Pulmonary artery endothelial cell (primary cell): ENCODE measurements at places on chromosomes 3 and 15. TPM values are rescaled to one million over a fixed set of nuclear protein-coding genes. Genes with fewer than 3 reads are reported as not detected.

DNA sequence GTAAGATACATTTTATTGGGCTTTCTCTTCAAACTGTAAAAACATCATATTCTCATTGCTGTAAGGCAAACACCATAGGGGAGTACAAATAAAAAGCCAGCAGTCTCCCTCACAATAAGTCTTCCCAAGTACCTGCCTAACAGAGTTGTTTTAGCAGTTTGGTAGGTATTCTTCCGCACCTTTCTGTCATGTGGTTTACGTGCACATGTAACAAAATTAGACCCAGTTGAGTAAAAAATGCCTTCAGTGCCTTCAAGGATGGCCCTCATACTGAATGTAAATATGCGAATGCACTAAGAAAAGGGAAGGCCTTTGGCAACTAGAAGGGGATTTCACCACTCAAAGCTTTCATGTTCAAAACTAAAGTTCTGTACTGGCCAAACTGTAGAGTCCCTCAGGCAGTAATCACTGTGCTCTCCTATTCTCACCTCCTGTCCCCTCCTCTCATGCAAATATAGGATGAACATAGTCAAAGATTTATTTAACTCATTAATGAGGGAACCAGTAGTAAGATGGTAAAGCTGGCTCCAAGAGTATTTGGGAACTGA, 26.4 kb downstream of the USP3 start:
- DNase-seq: no peak

GRCh38 chr15:99957642-99958013, 224.4 kb upstream of the LYSMD4 start:
- no peak for DNase-seq

GRCh38 chr15:68536331-68537095, 42.3 kb upstream of the CORO2B start:
- DNase-seq: no peak

GRCh38 chr3:144181062-144181461, 209.4 kb downstream of the DIPK2A start:
- no peak for DNase-seq

DNA sequence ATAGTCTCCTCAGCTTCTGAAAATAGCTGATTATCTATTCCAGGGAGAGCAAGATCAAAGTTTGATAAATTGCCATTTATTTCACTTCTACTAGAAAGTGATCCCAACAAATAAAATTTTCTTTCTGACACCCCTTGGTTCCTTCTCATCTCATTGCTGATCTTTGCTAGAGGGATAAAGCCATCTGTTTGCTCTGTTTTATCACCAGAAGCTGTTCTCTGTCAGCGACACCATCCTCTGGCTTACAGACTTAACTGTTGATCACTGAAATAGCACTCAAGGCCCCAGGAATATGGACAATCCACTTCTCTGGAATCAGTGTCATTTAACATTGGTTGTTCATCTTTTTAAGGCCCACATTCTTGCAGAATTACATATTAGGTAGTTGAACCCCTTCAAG, 219.0 kb downstream of the LSAMP start:
- DNase-seq: no peak

GRCh38 chr15:71182522-71182921, 67.3 kb downstream of the THSD4 start:
- no peak for DNase-seq

- no peak for DNase-seq
Observed at GRCh38 chr3:15576475-15576874, 24.9 kb downstream of the HACL1 start.

GRCh38 chr3:9397906-9398699, 688 bp downstream of the SETD5 start:
- DNase-seq: no peak

DNA sequence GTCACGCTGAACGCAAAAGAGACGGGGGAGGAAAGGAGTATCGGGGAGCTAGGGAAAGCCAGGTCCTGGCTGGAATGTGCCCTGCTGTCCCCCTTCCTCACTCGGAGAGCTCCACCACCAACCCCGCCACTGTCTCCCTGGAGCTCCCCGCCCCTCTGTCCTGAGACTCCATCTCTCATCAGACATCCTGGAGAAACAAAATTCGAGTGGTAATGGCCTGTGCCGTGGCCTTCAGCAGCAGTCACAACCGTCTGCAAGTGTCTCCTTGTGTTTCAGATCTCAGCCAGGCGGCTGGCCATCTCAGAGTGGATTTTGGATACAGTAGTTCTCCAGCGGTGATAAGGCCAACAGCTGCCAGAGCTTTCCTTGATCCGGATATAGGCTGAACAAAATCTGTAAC, 76.9 kb downstream of the OCA2 start:
- DNase-seq: no peak

- DNase-seq: no peak
Observed at GRCh38 chr15:77002436-77002835, 7.5 kb downstream of the PSTPIP1 start.

GRCh38 chr15:50256188-50257041, 9.1 kb downstream of the HDC start:
- no peak for DNase-seq

DNA sequence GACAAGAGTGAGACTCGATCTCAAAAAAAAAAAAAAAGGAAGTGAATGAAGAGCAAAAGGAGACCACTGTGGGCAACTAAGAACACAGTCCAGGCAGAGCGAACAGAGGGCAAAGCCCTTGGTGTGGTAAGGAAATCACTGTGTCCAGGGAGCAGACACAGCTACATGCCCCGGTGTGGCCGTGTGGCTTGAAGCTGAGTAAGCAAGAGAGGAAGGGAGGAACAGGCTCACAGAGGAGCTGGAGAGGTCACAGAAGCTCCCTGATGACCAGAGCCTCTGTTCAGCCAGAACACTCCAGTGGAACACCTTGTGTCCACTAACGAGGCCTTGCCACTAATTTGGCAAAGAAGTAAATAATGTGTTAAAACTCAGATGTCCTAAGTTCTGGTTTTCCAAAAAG, 60.6 kb upstream of the GATA2 start:
- DNase-seq: no peak

GRCh38 chr15:40550341-40551037, 14.4 kb downstream of the CCDC32 start:
- no peak for DNase-seq

GRCh38 chr3:186467969-186468368, 76.2 kb downstream of the CRYGS start:
- no peak for DNase-seq

DNA sequence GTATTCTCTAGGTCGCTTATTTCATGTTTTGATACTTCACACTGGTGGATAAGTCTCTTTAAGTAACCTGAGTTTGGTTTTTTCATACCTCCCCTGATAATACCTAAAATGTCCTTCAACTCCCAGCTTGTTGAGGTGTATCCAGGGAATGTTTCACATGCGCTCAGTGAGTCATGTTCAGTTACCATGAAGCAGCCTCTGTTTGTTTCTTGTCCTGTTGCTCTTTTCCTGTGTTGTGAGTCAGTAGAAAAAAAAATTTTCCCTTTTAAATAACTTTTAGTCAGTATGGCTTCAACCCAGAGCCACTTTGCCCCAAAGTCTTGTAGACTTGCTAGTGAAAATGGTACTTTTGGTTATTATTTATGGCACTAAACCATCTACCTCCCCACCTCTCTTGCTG, 278.4 kb upstream of the ZPLD1 start:
- DNase-seq: peak; percentile 91

- no peak for DNase-seq
Observed at GRCh38 chr3:179716811-179717210, 64.0 kb downstream of the USP13 start.

DNA sequence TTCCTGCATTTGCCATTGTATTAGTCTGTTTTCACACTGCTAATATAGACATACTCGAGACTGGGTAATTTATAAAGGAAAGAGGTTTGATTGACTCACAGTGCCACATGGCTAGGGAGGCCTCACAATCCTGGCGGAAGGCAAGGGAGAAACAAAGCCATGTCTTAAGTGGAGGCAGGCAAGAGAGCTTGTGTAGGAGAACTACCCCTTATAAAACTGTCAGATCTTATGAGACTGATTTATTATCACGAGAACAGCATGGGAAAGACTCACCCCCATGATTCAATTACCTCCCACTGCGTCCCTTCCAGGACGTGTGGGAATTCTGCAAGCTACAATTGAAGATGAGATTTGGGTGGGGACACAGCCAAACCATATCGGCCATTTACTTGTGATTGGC, 27.8 kb downstream of the YEATS2 start:
- no peak for DNase-seq

DNA sequence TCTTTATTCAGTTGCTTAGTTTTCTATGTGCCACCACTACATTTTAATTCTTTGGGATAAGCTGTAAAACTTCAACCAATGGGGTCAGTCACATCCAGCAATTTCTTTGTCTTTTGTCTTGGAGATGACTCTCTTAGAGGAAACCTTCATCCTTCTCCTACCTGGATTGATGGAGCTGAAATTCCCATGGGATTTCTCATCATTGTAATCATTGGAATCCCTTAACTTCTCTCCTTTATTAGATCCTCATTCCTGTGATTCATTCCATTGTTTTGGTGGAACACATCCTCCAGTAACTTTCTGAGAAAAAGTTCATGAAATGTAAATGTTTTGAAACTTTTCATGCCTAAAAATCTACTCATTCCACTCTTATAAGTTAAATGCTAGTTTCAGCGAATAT, 9.6 kb upstream of the PLOD2 start:
- DNase-seq: no peak

GRCh38 chr3:192279664-192280063, 447.7 kb downstream of the FGF12 start:
- no peak for DNase-seq

- DNase-seq: peak; percentile 52
Observed at GRCh38 chr3:156443079-156443478, 111.8 kb downstream of the SSR3 start.

DNA sequence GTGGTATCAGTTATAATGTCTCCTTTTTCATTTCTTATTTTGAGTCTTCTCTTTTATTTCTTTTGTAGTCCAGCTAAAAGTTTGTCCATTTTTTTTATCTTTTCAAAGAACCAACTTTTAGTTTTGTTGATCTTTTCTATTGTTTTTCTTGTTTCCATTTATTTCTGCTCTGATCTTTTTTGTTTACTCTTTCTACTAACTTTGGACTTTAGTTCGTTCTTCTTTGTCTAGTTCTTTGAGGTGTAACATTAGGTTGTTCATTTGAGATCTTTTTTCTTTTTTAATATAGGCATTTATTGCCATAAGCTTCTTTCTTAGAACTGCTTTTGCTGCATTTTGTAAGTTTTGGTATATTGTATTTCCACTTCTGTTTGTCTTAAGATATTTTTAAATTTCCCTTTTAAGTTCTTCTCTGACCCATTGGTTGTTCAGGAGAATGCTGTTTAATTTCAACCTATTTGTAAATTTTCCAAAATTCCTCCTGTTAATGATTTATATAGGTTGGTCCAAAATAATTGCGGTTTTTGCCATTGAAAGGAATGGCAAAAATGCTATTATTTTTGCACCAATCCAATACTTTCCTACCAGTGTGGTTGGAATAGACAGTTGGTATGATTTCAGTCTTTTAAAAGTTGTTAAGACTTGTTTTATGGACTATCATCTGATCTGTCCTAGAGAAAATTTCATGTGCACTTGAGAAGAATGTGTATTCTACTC, 51.2 kb downstream of the KAT2B start:
- DNase-seq: no peak

DNA sequence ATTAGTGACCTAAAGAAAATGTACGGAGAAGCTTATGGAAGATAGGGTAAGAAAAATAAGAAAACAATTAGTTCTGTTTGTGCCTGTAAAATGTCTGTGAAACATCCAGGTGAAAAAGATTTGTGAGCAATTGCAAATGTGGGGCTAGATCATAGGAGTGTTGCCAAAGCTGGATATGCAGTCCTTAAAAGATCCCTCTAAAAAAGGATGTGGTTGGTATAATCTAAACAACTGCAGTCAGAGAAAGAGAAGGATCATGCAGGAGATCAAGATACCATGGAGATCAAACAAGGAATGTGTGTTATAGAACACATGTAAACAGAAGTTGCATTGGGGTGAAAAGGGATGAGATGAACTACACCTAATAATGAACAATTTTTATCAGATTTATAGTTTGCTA, 116.8 kb downstream of the ALCAM start:
- DNase-seq: no peak

DNA sequence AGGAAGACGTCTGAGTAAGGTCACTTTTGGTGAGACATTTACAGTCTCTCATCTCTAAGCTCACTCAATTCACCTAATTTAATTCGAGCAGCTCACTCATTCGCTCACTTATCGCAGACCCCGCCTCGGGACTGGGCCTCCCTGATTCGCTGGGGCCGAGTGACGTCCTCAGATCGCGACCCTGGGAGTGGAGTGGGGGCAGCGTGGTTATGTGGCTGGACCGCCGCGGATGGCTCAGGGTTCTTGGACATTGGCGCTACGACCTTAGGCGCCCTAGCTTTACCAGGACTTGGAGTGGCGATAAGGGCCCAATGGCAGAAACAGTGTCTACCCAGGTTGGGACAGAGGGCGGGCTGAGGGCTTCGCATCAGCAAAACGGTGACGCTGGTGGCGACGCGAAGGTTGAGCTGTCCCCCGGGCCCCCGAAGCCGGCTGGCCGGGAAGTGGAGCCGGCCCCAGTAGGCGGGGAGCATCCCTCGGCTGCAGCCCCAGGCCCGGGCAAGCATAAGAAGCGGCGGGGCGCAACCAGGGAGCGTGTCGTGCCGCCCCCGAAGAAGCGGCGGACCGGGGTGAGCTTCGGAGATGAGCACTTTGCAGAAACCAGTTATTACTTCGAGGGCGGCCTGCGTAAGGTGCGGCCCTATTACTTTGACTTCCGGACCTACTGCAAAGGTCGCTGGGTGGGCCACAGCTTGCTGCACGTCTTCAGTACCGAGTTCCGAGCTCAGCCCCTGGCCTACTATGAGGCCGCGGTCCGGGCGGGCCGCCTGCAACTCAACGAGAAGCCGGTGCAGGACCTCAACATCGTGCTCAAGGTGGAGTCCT, at the start of gene RPUSD2:
Gene RPUSD2 (plus strand): TSS at position 171 of the 825 bp plus-strand sequence. CDS start 39 bp downstream, at position 210.
- DNase-seq: peak; percentile 69

DNA sequence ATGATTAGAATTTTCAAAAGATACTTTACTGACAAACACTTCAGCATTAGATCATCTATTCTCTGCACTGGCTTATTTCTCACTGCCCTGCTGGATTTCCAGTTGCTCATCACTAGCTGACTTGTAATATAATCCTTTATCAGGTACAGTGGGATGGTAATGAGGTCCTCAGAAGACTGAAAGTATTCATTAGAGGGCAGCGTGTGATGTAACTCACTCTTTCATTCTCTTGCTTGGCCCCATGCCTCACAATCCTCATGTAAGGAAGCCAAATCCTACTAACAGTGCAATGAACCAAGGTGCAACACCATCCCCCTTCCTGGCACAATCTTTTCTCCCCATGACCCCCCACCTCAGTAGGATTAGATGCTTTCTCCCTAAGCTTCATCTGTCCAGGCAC, 289.9 kb downstream of the CTNNB1 start:
- no peak for DNase-seq

- DNase-seq: no peak
Observed at GRCh38 chr15:35566991-35567390, 21.0 kb upstream of the DPH6 start.

Gene ANKUB1
- not detected in 2 replicates for total RNA-seq

Gene GOLGA8M
- total RNA-seq: 0.07 and 0.35 TPM in 2 replicates

Gene CCR9
- not detected in 2 replicates for total RNA-seq

Gene THRB
- total RNA-seq: 0.14 and 0.33 TPM in 2 replicates

Gene NEO1
- total RNA-seq: 0.07 and 0.56 TPM in 2 replicates

Gene SLC28A2
- total RNA-seq: not detected in 2 replicates

Gene NAA80
- total RNA-seq: 2.6 and 3.6 TPM in 2 replicates

Gene ZBED2
- total RNA-seq: not detected in 2 replicates
